Left lung (tissue), 14 donors: ENCODE measurements at places on chromosomes 16 and 17. TPM values are rescaled to one million over a fixed set of nuclear protein-coding genes. Genes with fewer than 3 reads are reported as not detected.

The CDH3 gene
- 12.8 TPM for total RNA-seq

The SLC16A13 gene
- total RNA-seq: 21.5 TPM

The CACNG4 gene
- total RNA-seq: 1.5 TPM

The SEPTIN12 gene
- total RNA-seq: not detected

The UTS2R gene
- not detected for total RNA-seq

The ULK2 gene
- total RNA-seq: 14.4 TPM

The PCGF2 gene
- 40.0 TPM for total RNA-seq

The MYADML2 gene
- not detected for total RNA-seq

The SSTR5 gene
- not detected for total RNA-seq

The MT1M gene
- total RNA-seq: 8.4 TPM

The SAP30BP gene
- total RNA-seq: 80.8 TPM

The ASPHD1 gene
- total RNA-seq: 3.6 TPM

The SNX20 gene
- 6.4 TPM for total RNA-seq

The FOXC2 gene
- total RNA-seq: 0.41 TPM

The ODAD4 gene
- 3.2 TPM for total RNA-seq

The PRR15L gene
- total RNA-seq: 56.2 TPM

The WNK4 gene
- total RNA-seq: 0.21 TPM

The WIPF2 gene
- 35.5 TPM for total RNA-seq

The ENPP7 gene
- not detected for total RNA-seq

The CFAP20 gene
- total RNA-seq: 26.0 TPM

The KIF18B gene
- total RNA-seq: 6.0 TPM

The IL4R gene
- total RNA-seq: 80.3 TPM

The ATP2C2 gene
- total RNA-seq: 38.1 TPM

The ALOX12B gene
- total RNA-seq: not detected

The MAPT gene
- total RNA-seq: 1.9 TPM

The TEX19 gene
- total RNA-seq: not detected

The SLC2A4 gene
- 0.85 TPM for total RNA-seq

The CDRT4 gene
- 6.1 TPM for total RNA-seq
